ENCODE measurements at places on chromosomes 5 and 9.
A peak's percentile ranks its signal among the peaks of the same experiment; 100 is the strongest.

DNA sequence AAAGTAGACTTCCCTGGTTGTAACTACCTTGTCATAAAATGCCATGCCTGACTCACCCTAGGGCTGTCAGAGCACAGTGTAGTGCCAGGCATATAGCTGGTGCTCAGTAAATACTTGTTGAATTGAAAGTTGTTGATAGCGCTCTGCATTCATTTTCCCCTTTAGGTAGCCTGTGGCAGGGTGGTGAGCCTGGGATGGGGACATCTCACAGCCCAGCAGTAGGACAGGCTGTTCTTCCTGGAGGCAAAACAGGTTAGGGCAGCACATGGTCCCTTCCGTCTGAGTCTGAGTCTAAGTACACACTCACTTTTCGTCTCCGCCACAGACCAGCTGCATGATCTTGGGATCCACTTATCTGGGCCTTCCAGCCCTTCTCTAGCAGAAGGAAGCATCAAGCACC is 401.9 kb downstream of the ZSWIM6 start:
- no peak for DNase-seq

DNA sequence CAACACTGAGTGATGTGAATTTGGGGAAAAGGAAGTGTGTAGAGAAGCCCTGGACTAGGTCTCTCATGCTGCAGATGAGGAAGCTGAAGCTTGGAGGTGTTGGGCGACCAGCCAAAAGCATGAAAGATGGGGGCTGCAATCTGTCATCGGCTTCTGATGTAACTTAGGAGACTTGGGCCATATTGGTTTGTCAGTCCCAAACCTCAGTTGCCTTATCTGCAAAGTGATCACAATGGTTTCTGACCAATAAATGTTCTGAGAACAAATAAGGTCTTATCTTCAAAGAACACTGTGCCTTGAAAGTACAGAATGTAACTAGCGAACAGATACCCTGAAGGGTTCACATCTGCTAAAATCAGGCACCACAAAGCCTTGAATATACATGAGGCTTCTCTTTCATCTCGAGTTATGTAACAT is 198.4 kb upstream of the NR3C1 start:
- no peak for DNase-seq

- DNase-seq, result peak; percentile 6
These were observed 11.3 kb downstream of the SLC23A1 start for GRCh38 chr5:139371482-139372435.

GRCh38 chr5:83687124-83687619 is 33.5 kb downstream of the HAPLN1 start:
- no peak for DNase-seq

Measured in kidney (tissue), 22 donors.